ENCODE measurements at places on chromosomes 3 and 15.

DNA sequence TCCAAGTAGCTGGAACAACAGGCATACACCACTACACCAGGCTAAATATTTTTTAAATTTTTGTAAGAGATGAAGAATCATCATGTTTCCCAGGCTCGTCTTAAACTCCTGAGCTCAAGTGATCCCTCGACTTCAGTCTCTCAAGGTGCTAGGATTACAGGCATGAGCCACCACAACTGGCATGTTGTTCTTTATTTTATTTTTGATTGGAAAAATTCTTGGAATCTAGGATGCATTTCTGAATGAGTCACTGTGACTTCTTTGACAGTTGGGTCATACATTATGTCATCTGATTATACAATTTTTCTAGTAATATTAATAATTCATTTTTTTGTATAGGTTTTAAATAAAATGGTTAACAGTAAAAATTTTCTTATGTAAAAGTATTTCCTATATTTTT lies 870.2 kb downstream of the SI start:
- ATAC-seq = no peak

- ATAC-seq = no peak
Observed at GRCh38 chr3:149306751-149307434, 26.5 kb downstream of the TM4SF18 start.

GRCh38 chr3:61876797-61877196 lies 315.4 kb downstream of the PTPRG start:
- ATAC-seq = peak; percentile 31

GRCh38 chr15:41629463-41629862 lies 30.7 kb upstream of the MGA start:
- ATAC-seq = no peak

- no peak for ATAC-seq
Observed at GRCh38 chr3:28042707-28043106, 198.7 kb upstream of the CMC1 start.

DNA sequence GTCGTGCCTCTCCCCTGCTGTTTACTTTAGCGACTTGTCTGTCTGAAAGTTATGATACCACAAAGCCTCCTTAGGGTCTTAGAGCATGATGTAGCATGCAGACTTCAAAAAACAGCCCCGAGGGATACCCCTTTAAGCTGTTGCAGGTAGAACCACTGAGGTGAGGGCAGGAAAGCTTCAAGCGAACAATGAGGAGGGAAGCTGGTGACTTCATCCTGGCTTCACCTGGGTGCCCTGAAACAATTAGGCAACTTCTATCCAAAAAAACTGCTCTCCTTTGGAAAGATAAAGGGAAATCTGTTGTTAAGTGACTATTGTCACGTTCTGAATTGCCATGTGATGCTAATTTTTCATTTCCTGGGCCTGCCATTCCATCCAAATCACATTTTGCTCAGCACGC lies 231.6 kb downstream of the SOX2 start:
- ATAC-seq = no peak

GRCh38 chr3:76570436-76571057 lies 469.4 kb upstream of the ROBO2 start:
- ATAC-seq = no peak

DNA sequence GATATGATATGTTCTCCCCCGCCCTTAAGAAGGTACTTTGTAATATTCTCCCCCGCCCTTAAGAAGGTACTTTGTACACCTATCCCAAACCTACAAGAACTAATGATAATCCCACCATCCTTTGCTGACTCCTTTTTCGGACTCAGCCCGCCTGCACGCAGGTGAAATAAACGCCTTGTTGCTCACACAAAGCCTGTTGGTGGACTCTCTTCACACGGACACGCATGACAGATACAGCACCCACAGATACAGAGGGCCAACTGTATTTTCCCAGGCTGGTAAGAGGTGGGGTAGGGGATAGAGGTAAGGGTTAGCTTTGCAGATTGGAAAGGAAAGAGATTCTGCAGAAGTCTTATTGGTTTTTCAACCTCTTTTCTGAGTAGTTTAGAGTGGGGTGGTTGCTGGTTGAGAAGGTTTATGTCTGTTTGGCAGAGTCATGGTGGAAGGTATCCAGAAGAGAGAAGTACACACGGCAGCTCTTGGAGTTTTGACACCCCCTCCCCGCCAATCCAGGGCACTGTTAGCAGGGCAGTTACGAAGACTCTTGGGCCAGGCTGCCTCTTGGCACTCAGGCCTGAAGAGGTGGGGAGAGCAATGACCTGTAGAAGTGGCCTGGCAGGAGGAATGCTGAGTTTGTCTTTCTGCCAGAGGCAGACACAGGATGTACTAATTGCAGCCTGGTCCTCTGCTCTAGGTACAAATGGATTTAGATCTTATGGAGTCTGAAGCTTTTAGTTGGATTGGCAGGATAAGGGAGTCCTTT lies 36.0 kb upstream of the IDH2 start:
- ATAC-seq = peak; percentile 74

- ATAC-seq = no peak
Observed at GRCh38 chr3:79846148-79846933, 78.5 kb upstream of the ROBO1 start.

- ATAC-seq = no peak
Observed at GRCh38 chr3:160720123-160720746, 35.8 kb upstream of the PPM1L start.

- ATAC-seq = no peak
Observed at GRCh38 chr15:85710340-85710842, 84.3 kb downstream of the KLHL25 start.

GRCh38 chr3:156732261-156732660 lies 57.9 kb downstream of the TIPARP start:
- ATAC-seq = no peak

- no peak for ATAC-seq
Observed at GRCh38 chr3:108767253-108767652, 10.0 kb upstream of the RETNLB start.

- no peak for ATAC-seq
Observed at GRCh38 chr3:66195347-66195783, 25.4 kb upstream of the SLC25A26 start.

DNA sequence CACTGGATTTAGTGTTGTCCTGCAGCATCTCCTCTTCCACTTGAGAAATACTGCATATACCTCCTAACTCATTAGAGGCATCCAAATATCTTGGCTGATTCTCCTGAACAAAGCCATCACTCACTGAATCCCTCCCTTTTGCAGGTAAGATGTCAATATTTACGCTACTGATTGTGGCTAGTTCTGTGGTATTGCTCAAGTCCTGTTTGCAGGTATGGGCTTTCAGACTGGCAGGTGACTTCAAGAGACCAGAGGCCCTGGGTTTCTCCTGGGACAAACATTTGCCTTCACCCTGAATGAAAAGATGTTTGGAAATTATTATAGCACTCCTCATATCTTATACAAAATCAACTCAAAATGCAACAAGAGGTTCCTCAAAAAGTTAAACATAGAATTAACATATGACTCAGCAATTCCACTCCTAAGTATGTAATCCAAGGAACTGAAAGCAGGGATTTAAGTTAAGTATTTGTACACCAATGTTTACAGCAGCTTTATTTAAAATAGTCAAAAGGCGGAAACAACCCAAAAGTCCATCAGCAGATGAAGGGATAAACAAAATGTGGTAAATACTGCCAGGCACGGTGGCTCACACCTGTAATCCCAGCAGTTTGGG lies 18.6 kb downstream of the NEK4 start:
- ATAC-seq = no peak

- no peak for ATAC-seq
Observed at GRCh38 chr3:23884481-23884880, 32.3 kb downstream of the NKIRAS1 start.

- ATAC-seq = no peak
Observed at GRCh38 chr3:194482196-194482593, 4.6 kb downstream of the ATP13A3 start.

- ATAC-seq = no peak
Observed at GRCh38 chr3:190132371-190132770, 11.7 kb upstream of the P3H2 start.

- no peak for ATAC-seq
Observed at GRCh38 chr3:192608726-192609600, 118.4 kb downstream of the FGF12 start.

- no peak for ATAC-seq
Observed at GRCh38 chr3:35721628-35722027, 82.3 kb downstream of the ARPP21 start.

DNA sequence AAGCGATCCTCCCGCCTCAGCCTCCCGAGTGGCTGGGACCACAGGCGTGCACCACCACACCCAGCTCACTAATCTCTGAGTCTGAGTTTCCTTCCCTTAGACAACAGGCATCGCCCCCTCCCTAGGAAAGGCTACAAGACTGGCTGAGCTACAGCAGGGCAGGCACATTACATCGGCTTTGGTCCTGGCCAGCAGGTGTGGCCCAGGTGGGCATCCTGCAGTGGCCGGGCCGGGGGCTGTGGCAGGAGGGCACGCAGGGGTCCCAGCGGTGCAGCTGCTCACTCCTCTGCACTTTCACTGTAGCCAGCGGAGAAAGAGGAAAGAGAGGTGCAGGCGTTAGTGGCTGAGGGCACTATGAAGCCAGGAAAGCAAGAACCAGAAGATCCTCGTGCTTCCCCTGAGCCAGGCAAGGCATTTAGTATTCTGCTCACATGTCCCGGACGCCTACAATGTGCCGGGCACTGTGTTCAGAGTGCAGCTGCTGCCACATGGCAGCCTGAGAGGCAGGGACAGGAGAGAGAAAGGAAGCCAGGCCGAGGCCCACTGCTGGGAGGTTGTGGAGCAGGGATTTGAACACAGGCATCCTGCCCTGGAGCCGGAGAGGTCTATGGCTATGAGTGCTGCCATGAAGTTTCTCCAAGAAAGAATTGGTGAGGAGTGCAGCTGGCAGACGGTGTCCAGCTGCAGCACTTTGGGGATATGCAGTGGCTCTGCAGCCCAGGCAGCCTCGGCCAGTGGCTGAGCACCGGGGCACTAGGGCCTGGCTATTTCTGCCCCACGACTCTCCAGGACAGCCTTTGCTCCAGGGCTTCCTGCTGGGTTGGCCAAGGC lies 22.3 kb downstream of the GRIP2 start:
- ATAC-seq = no peak

DNA sequence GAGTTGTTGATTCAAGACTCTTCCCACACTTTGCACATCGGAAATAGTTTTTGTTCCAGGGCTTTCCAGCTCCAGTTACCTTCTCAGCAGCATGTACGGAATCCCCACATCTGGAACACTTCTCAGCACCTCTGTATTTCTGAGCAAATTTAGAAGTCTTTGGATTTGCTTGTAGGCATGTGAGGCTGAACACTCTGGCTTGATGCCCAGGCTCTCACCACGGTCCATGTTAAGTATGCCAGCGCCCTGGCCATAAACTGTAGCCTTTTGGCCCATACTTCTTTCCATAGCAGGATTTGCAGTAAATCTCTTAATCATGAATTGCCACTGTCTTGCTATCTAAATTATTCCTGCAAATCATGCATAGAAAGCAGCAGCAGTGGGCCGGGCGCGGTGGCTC lies 24.4 kb downstream of the ATP2C1 start:
- no peak for ATAC-seq

DNA sequence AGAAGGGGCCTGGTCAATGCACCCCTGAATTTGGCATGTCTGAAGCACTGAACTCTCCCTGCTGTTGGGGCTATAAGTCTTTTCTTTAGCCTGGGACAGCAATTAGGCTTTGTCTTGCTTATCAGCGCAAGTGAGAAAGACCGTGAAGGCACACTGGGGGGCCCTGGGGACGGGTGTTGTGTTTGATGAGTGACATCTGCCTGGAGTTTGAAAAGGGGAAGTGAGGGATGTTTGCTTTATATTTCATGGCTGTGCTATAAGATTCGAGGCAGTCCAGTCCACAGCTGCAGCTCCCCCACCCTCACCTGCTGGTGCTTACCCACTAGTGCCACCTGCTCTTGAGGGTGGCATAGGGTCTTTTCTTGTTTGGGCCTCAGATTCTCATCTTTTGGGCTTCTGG lies 44.8 kb downstream of the CEMIP start:
- no peak for ATAC-seq

DNA sequence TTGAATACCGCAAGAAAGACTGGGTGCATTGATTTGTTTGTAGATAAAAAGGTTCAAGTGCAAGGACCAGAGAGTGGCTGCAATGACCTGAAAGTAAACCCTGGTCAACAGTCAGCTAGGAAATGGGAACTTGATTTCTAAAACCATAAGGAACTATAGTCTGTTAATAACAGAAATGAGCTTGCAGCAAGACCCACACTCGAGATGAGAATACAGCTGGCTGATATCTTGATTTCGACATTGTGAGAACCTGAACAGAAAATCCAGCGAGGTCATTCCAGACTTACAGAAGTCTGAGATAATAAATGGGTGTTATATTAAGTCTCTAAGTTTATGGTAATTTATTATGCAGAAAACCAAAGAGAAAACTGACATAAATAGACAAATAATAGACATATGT lies 177.3 kb downstream of the NFKBIZ start:
- no peak for ATAC-seq

DNA sequence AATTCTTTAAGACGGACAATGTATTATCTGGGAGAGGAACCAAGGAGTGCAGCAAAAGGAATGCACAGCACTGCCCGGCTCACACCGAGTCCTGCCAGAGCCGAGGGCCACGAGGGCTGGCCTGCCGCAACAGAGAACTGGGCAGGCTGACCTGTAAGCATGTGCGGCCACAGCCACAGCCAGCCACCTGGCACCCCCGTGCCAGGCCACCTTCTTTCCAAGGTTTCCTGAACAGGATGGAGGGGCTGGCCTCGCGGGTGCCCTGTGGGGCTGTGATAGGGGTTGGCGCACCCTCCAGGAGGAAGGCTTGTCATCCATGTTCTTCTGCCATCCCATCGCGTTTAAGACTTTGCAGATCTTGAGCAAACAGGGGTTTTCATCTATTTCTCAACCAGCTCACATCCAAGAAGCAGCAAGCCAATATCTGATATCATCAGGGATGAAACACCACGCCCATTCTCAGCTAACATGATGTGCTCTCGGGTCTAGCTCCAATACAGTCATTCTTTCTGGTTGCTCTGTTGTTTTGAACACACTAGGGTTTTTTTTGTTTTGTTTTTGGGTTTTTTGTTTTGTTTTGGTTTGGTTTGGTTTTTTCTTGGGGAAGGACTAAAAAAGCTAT lies 10.2 kb downstream of the CA12 start:
- peak; percentile 67 for ATAC-seq

DNA sequence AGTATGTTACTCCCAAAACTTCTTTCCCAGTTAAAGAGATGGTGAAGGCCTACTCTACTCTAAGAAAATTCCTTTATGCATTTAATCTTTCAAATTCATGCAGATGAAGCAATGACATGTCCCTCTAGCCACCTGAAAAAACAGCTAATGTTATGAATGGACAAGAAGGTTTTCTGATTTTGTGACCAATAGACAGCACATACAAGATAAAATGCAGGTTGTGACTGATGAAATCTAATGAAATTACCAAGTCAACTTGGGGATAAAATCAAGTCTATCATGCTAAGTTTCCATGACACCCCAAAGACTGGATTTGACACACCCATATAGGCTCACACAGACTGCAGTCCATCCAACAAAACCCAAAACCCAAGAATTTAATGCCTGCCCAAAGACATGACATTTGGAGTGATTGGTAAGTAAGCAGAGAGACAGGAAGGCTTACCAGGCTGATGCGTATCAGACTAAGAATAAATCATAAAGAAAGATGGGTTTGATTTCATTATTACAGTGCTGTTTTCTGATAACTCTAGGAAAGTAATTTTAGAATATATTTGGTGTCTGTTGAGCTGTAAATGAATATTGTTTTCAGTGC lies 26.4 kb downstream of the CD47 start:
- ATAC-seq = no peak

- ATAC-seq = peak; percentile 81
Observed at GRCh38 chr15:73926219-73927002, at the start of gene LOXL1. TSS of gene LOXL1 (plus strand) at chr15:73926462. CDS start at chr15:73926784, 322 bp downstream.

GRCh38 chr15:100707229-100707628 lies 104.8 kb downstream of the ASB7 start:
- ATAC-seq = no peak
